ENCODE measurements at places on chromosomes 5 and 9. TPM values are rescaled to one million over a fixed set of nuclear protein-coding genes. Genes with fewer than 3 reads are reported as not detected.
A peak's percentile ranks its signal among the peaks of the same experiment; 100 is the strongest.

- no peak overlapping the region for H3K27ac ChIP-seq
- H3K4me3 ChIP-seq: no peak overlapping the region
- H3K4me1 ChIP-seq: no peaks in the 10 kb centered on the region
- no peaks in the 10 kb centered on the region for H3K36me3 ChIP-seq
- DNase-seq: no peak
Measured at GRCh38 chr5:178555771-178556211, 34.4 kb downstream of the COL23A1 start.

OLFM1 gene
- 13.8 TPM for total RNA-seq

GRCh38 chr5:74185599-74185998 lies 454.9 kb downstream of the ENC1 start:
- H3K27ac ChIP-seq: no peak overlapping the region
- no peaks in the 10 kb centered on the region for H3K36me3 ChIP-seq
- DNase-seq: no peak
- H3K27me3 ChIP-seq: no peaks in the 10 kb centered on the region

ADAMTS12 gene
- total RNA-seq: 0.81 TPM

DNA sequence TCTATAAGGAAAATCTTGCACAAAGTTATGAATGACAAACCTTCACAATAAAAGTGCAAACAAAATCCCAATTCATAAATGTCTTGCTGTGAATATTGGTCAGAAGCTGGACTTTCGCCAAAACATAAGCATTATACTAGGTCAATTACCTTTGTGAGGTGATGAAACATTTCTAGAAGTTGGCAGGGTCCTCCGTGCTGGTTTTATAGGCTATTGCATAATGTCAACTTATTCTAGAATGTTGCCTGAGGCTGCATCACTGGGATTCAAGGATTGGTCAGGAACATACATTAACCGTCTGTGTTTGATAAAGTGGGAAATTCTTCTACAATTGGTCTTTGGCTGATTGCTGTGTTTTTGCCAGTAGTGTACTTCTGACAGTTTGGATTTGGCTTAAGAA lies 49.8 kb upstream of the PALM2AKAP2 start:
- H3K4me3 ChIP-seq: no peak overlapping the region
- no peaks in the 10 kb centered on the region for H3K27me3 ChIP-seq
- peaks cover 14% of the 10 kb centered on the region for H3K4me1 ChIP-seq
- H3K27ac ChIP-seq: no peak overlapping the region

DNA sequence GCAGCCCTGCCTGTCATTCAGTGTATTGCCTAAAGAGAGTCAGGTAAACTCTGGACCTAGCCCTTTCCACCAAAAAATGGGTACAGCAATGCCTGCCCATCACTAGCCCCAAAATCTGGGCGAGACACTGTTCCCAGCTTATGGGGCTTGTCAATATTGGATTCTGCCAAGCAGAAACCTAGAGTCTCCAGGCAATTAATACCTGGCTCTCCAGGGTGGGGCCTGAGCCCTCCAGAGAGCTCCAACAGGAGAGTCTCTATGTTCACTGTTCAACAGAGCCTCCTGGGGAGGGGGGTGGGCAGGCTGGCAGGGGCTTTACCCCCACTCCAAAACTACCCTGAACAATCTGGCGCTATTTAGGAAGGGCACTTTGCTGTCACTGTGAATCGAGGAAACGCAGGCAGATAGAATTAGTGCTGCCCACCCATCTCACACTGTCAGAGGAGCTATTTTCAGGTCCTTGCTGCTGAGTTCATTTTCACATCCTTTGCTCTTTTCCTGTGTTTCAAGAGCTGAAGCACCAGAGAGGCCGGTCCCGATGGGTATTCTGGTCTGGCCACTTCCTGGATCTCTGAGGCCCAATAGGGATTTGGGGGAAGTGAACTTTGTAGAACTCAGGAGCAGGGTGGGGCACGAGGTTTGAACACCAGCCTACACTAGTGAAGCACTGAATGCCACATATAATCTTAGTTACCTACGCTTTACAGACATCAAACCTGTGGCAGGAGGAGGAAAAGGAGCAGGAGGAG lies 121.8 kb downstream of the C5orf15 start:
- peaks cover 36% of the 10 kb centered on the region for H3K4me1 ChIP-seq
- H3K27ac ChIP-seq: no peak overlapping the region
- no peaks in the 10 kb centered on the region for H3K36me3 ChIP-seq
- peaks cover 3% of the 10 kb centered on the region for H3K27me3 ChIP-seq
- no peak overlapping the region for H3K4me3 ChIP-seq

DNA sequence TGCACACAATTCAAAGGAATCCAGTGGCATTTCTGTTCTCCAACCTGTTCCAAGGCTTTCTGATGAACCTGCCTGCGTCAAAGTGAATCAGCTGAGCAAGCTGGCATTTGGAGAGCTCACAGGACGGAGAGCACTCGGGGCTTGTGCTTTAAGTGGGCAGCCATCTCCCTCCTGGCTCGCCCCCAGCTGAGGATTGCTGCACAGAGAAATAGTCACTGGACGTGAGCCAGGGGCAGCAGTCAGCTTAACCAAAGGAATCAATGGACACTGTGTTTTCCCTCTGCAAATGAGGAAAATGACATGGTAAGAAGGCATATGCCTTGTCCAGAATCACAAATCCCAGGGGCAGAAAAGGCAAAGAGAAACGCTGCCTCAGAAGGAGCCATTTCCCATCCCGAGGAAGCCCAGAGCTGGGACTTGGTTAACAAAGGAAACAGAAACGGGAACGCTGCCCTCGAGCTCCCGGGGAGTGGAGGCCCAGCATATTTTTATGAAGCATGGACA lies 299.4 kb downstream of the ZSWIM6 start:
- H3K4me1 ChIP-seq: peaks cover 6% of the 10 kb centered on the region
- no peak for DNase-seq
- no peaks in the 10 kb centered on the region for H3K36me3 ChIP-seq
- no peak overlapping the region for H3K4me3 ChIP-seq

DNA sequence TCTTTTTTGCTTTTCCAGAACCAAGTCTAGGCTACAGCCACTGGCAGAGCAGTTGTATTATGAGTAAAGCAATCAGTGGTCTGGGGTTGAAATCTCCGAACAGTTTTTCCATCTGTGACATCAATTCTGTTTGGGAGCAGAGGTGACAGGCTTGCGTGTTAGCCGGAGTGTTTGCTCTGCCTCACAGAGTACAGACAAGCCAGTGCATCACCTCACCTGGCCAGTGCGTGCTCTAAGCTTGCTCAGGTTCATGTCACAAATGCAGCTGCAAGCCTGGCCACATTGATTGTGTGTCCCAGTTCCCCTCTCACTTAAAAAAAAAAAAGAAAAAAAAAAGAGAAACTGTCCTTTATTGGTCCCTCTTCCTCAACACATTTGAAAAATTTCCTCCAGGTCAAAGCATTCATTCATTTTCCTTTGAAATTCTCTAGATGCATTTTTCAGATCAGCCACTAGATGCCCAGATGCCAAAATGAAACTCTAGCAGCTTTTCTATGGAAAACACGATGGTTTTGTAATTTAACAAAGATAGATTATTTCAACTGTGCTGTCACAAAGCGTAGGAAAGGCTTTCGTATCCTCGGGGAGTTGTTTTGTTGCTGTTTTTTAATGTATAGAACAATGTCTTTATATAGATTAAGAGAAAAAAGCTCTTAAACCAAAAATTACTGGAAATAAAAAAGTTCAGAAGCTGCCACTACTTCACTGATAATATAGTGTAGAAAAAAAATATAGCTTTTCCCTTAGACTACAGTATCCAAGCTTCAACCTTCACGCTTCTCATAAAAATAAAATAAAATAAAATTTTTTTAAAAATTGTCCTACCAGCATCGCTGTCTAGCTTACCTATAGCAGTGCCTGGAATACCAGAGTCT lies 585.5 kb downstream of the TLE1 start:
- no peaks in the 10 kb centered on the region for H3K4me1 ChIP-seq
- no peaks in the 10 kb centered on the region for H3K36me3 ChIP-seq
- no peak overlapping the region for H3K4me3 ChIP-seq
- no peak overlapping the region for H3K27ac ChIP-seq
- H3K27me3 ChIP-seq: no peaks in the 10 kb centered on the region
- DNase-seq: no peak

GRCh38 chr5:79736528-79737514 lies 47.2 kb downstream of the CMYA5 start:
- no peaks in the 10 kb centered on the region for H3K27me3 ChIP-seq
- DNase-seq: no peak
- no peaks in the 10 kb centered on the region for H3K36me3 ChIP-seq
- H3K27ac ChIP-seq: no peak overlapping the region
- no peak overlapping the region for H3K4me3 ChIP-seq

SLC36A2 gene
- not detected for total RNA-seq

DNA sequence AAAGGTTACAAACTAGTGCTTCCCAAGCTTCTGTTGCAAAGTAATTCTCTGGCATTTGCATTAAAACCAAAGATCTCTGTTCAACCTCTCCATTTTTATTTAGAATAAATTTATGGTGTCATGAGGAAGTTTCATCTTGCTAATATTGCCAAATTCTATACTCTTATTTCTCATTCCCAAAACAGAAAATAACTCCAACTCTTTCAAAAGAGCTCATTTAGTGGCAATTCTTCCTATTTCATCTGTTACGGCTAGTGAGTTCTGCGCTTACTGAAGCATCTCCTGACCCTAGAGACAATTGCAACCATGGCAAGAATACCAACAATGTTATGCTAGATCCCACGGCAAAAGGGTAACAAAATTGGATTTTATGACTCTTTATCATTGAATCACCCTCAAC lies 97.0 kb downstream of the HINT1 start:
- no peaks in the 10 kb centered on the region for H3K27me3 ChIP-seq
- no peaks in the 10 kb centered on the region for H3K4me1 ChIP-seq
- H3K27ac ChIP-seq: no peak overlapping the region
- H3K4me3 ChIP-seq: no peak overlapping the region
- H3K36me3 ChIP-seq: no peaks in the 10 kb centered on the region

DNA sequence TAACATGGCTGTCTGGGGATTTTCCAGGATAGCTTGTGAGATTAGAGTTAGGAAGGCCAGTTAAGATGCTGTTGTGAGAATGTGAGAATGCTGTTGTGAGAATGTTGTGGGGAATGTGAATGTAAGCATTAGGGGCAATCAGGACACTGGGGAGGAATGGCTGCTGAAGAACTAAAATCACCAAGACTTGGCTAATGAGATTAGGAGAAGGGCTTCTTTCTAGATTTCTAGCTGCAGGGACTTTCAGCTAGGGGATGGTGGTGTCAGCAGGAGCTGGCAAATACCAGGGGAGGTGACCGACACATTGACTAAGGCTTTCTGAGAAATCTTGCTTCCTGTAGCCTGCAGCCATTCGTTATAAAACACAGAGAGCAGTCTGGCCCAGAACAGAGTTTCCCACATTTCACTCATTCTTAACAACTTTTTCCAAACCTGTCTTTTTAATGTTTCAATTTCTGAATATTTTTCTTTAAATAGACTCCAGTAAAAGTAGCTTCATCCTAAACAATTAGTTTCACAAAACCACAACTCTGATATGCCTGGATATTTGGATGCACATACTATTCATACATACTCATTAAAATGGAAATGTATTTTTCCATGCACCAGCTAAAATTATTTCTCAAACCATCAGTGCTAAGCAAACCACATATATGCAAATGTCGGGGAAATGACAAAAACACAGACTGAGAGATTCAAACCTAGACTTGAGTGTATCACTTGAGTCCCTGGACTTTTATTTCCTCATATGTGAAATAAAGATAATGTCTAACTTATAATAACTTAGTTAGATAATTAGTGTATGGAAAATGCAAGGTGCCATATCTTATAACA lies 89.3 kb upstream of the TNC start:
- no peaks in the 10 kb centered on the region for H3K27me3 ChIP-seq
- no peaks in the 10 kb centered on the region for H3K36me3 ChIP-seq
- no peak overlapping the region for H3K27ac ChIP-seq
- DNase-seq: no peak

FOXI1 gene
- total RNA-seq: 4.9 TPM

PCDHB9 gene
- total RNA-seq: 2.0 TPM

- H3K36me3 ChIP-seq: no peaks in the 10 kb centered on the region
- peaks cover 36% of the 10 kb centered on the region for H3K27me3 ChIP-seq
- peak overlapping the region; percentile 54 for H3K4me3 ChIP-seq
- DNase-seq: peak; percentile 72
- H3K4me1 ChIP-seq: peaks cover 29% of the 10 kb centered on the region
- peak overlapping the region; percentile 20 for H3K27ac ChIP-seq
Measured at GRCh38 chr9:116156621-116157314, 3.2 kb downstream of the PAPPA start.

- no peak overlapping the region for H3K4me3 ChIP-seq
- no peak overlapping the region for H3K27ac ChIP-seq
Measured at GRCh38 chr9:75869236-75869635, 21.2 kb upstream of the PCSK5 start.

DNA sequence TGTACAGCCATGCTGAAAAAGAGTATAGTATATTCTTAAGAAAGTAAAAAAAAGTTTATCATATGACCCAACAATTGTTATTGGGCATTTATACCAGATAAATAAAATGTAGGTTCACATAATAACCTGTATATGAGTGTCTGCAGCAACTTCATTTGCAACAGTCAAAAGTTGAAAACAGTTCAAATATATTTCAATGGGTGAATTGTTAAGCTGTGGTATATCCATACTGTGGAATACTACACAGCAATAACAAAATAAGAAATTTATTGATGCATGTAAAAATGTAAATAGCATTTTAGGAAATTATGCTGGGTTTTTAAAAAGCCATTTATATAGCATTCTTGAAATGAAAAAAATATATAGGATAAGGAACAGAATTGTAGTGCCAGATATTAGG lies 1420.1 kb upstream of the ACO1 start:
- H3K27ac ChIP-seq: no peak overlapping the region
- no peak overlapping the region for H3K4me3 ChIP-seq
- no peaks in the 10 kb centered on the region for H3K27me3 ChIP-seq
- H3K36me3 ChIP-seq: no peaks in the 10 kb centered on the region

DNA sequence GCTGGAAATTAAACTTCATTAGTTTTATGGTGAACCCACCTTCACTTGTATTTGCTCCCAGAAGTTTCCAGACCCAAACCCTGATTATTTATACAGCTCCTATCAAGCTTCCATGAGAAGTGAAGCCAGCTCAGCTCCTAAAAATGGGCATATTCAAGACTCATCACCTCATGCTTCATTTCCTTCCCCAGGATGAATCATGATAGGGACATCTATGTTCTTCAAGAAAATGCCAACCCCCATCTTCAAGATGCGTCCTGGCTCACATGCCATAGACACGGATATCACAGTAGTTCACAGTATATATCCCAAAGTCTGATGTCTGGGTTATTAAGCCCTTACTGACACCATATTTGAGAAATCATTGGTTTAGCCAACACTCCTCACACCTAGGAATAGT lies 217.6 kb downstream of the NPR3 start:
- no peak for DNase-seq
- no peaks in the 10 kb centered on the region for H3K4me1 ChIP-seq
- no peak overlapping the region for H3K27ac ChIP-seq
- no peaks in the 10 kb centered on the region for H3K36me3 ChIP-seq

- H3K4me1 ChIP-seq: no peaks in the 10 kb centered on the region
- no peaks in the 10 kb centered on the region for H3K36me3 ChIP-seq
- no peak overlapping the region for H3K4me3 ChIP-seq
- H3K27ac ChIP-seq: no peak overlapping the region
Measured at GRCh38 chr5:59833448-59833847, 60.1 kb downstream of the PDE4D start.
